Urinary bladder (tissue), 4 donors: ENCODE measurements at places on chromosomes 2 and 18. TPM values are rescaled to one million over a fixed set of nuclear protein-coding genes. Genes with fewer than 3 reads are reported as not detected.

DNA sequence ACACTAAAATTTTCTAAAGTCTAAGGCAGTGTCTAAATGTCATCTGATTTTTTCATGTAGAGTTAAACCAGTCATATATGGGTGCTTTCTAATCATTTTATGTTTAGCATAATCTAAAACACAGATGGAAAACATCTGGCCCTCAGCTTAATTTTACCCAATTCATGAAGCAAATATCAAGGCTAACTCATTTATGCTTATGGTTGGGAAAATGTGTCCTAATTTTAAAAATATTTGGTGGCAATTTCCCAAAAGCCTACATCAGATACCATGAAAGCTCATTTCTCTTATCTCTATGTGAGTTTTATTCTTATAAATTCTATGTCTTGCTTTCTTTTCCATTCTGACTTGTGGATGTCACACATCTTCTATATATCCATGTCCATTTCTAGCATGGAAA lies 7.2 kb downstream of the SP5 start:
- no peak for DNase-seq

GRCh38 chr2:182165202-182165601 lies 179.5 kb downstream of the PPP1R1C start:
- no peak for DNase-seq

SPOPL gene
- 13.5 TPM for polyA plus RNA-seq

GRCh38 chr2:157786663-157787363 lies 89.3 kb downstream of the ACVR1 start:
- DNase-seq = no peak

KCNE4 gene
- polyA plus RNA-seq = 37.0 TPM

- DNase-seq = no peak
Measured at GRCh38 chr18:12283256-12283655, 24.8 kb upstream of the TUBB6 start.

MARCO gene
- polyA plus RNA-seq = 21.7 TPM

DNA sequence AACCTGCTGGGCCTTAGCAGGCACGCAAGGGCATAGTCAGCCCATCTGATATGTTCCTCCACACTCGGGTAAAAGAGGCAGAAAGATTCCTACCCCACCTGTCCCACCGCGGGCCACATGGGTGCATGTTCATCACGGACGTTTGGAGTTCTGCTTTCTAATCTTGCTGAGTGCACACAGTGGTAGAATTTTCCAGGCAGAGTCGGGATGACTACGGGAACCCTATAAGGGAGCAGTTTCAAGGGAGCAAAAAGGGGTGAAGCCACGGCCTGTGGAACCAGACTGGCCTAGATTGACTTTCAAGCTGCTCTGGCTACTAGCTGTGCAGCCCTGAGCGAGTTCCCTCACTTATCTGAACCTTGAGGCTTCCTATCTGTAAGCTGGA lies 36.8 kb downstream of the POU3F3 start:
- no peak for DNase-seq

ROCK1 gene
- 34.2 TPM for polyA plus RNA-seq
